ENCODE measurements at places on chromosomes 5 and 9.
A peak's percentile ranks its signal among the peaks of the same experiment; 100 is the strongest.

- DNase-seq: no peak
Observed at GRCh38 chr9:133839822-133840329, 101.7 kb upstream of the SARDH start.

DNA sequence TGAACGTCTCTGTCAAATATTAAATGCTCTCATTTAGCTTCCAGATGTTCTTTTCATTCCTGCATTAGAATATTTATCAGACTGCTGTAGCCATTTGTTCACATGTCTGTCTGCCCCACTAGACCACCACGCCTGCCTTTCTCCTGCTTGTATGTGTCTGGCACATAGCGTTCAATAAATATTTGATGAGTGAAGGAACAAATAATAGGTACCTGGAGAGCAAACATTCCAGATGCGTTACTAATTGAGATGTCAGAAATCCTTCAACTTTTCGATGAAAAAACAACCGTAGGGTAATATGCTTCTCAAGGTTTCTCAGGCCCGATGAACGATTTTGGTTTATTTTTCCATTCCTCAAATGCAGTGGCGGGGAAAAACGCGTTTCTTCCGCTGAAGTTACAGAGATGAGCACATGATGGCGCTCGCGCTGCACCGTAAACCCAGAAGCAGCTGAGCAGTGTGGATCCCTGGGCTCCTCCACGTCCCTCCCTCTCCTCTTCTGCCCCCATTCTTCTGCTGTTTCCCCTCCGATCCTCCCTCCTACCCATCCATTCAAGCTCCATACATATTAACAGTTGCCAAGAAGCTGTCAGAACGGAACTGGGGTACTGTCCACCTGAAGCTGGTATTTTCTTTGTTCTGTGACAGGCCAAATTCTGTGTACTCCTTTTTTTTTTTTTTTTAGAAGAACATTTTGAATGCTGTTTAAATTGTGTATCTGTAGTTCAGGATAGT is 245.4 kb downstream of the MPDZ start:
- DNase-seq: peak; percentile 64

GRCh38 chr9:31908891-31909480 is 475.5 kb upstream of the ACO1 start:
- DNase-seq: no peak

DNA sequence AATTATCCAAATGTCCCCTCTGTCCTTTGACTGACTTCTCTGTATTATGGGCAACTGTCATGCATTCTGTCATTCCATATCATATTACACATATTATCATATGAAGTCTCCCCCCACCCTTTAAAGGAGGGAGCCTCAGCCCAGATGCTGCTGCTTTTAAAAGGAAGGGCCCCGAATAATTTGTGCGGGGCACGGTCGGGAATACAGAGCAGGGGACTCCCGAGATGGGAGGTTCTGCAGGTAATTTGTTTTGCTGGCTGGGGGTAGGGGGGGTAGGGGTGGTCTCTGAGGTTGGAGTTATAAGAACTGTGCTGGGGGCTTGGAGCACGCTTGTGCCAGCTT is 10.1 kb upstream of the LHX2 start:
- no peak for DNase-seq

- DNase-seq: peak; percentile 87
Observed at GRCh38 chr9:98906273-98907040, 37.2 kb upstream of the COL15A1 start.

DNA sequence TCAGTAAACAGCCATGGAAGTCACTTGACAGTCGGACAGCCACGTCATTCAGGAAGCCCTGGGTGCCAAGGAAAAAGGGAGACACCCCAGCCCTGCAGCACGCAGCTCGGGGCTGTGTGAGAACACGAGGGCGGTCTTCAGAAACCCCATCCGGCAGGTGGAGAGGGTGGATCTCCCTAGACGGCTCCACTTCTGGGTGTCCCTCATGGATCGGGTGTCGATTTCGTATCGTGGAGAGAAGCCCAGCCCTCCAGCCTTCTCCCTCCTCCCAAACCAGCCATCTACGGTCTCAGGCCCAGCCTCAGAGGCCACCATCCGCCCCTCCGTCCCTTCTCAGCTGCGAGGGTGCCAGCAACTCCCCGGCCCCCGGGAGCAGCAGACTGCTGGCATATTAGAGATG is 65.5 kb upstream of the BARHL1 start:
- DNase-seq: no peak

DNA sequence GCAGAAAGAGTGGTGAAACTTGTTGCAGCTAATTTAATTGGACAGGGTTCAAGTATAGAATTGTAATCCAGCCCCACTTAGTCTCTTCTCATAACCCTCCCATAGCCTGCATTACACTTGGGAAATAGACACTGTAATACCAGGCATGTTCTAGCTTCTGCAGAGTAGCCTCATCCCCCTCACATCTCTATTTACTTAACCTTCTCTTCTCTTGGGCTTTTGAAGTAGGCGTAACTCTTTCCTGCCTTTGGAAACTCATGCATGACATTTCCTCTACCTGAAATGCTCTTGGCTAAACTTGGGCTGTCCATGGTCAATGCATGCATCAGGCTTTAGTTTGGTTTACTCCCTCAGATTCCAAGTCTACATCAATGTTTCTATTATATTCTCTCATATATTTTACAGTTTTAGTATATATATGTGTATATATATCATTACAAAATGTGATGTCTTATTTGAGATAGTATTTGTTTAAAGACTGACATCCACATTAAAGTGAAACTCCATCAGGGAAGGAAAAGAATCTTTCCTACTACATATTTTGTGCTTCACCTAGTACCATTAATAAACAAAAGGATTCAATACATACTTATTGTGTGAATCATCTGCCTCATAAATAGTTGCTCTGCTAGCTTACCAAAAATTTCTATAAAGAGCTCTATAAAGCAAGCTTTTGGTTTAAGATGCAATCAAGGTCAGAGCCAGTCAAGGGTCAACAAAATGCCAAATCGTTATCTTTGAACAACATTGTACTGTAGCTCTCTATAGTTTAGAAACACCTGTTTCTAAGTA is 1158.0 kb downstream of the MAT2B start:
- DNase-seq: peak; percentile 24

DNA sequence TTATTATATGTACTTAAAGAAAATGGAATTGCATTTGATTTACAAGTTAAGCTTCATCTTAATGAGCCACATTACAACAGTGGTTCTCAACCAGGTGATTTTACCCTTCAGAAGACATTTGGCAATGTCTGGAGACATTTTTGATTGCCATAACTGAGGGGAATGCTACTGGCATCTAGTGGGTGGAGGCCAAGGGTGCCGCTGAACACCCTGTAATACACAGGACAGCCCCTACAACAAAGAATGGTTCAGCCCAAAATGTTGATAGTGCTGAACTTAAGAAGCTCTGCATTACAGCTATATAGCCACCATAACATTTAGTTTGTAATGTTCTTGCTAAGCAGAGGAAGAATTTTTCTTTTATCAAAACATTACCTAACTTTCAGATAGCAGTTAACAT is 103.1 kb downstream of the PAM start:
- DNase-seq: peak; percentile 18

GRCh38 chr5:164577742-164578141 is 1072.3 kb downstream of the MAT2B start:
- DNase-seq: no peak

DNA sequence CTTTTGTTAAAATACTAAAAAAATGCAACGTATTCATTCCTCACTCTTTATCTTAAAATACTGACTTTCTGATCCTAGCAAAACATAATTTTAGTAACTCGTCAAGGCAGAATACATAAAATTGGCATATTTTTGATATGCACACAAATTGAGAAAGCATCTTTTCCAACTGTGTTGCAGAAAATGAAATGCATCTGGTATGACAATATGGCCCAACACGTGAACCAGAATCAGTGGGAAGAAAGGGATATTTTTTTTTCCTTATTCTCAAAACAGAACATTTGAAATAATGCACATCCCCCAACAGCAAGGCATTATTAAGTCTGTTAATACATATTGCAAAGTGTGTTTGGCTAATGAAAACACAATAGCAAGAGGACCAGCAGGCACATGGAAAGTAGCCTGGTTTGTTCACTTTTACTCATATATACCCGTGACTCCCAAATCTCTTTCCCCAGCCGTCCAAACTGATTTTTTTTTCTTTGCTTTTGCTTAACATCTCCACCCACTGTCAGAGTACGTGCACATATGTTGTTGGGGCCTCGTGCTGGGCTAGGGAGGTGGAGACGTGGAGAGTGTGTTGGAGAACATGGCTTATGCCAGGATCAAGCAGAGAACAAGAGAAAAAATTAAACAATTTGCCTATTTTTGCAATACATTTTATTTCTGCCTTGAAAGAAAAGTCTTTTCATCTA is 4.3 kb downstream of the MCTP1 start:
- DNase-seq: no peak

DNA sequence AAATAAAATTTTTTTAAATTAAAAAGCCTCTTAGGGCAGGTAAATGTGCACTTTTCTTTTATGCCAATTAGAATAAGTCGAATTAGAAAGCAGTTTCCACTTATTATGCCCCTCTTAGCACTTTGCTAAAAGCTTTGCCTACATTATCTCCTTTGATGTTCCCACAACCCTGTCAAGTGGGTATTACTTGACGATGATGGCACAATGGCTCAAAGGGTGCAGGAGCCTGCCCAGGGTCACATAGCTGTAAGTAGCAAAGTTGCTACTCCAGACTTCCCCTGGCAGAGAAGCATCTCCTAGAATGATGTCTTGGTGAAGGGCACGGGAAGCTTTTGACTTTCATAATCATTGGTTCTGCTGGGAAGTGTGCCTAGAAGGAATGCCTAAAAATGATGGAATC is 18.4 kb upstream of the IQGAP2 start:
- DNase-seq: no peak

DNA sequence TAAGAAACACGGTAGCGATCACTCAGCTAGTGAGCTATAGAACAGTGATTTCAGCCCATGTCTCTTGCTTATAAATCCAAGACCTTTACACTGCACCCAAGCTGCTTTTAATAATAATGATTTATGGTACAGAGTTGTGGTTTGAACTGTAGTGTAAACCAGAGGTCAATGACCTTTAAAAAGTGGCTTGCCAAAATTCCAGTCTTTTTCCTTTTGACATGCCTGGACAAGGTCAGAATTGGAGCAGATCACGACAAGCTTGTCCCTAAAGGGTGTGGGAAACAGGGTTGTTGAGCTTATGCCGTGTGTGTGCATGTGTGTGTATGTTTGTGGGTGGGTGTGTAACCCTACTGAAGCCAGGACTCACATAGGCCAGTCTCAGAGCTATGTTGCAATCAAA is 225.3 kb upstream of the CLINT1 start:
- DNase-seq: peak; percentile 42

- DNase-seq: no peak
Observed at GRCh38 chr5:333945-334344, 12.4 kb downstream of the AHRR start.

- no peak for DNase-seq
Observed at GRCh38 chr5:53556001-53556400, 4.4 kb upstream of the NDUFS4 start.

DNA sequence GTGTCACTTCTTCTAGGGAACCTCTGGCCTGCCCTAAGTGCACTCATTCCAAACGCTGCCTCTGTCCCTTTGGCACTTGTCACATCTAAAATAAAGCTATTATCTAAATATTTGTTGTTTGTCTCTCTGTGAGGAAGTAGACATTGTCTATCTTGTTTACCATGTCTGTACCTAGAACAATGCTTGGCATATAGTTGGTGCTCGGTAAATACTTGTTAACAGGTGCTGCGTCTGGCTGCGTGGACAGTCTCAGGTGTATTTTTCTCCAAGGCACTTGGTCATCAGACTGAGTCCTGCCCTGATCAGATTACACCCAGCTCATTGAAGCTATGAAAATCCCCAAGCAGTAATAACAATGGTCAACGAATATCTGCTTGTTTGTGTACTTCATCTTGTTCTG is 174.9 kb upstream of the SMIM23 start:
- no peak for DNase-seq

DNA sequence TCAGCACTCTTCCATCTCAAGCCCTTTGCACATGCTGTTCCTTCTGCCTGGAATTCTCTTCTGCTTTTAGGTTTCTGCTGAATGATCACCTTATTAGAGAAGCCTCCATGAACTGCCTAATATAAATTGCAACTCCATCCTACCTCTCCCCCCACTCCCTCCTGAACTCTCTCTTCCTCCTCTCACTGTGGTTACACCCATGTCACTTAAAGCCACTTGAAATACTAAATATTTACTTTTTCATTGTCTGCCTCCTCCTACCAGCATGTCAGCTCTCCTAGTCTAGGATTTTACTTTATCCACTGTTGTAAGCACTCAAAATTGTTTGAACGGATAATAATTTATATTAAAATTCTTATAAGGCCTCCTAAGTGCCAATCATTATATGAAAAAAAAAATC is 43.8 kb downstream of the ACTL7B start:
- no peak for DNase-seq

DNA sequence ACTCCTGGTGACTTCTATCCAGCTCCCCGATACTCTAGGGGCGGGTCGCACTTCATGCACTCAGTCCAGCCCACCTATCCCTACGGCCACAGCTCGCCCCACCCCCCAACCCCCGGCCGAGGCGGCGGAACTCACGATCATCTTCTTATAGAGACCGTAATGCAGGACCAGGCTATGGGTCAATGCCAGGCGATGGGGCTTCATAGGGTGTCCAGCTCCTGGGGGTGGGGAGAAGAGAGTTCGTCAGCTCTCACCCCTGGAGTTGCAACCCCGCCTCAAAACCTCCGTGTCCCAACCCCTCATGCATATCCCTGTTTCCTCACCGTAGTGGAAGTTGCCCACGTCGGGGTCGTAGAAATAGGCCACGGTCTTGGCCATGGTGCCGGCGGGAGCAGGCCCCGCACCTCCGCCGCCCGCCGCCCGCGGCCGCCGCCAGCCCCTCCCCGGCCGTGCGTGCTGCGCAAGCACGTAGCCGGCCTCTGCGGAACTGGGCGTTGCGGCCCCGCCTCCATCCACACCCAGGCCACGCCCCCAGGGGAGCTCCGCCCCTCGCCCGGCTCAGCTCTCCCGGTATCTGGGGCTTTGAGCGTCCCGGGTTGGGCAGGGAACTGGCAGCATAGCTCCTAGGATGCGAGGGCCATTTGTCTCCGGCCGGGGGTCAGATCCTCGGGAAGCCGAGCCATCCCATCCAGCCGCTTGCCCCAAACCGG is at the start of the genes HDAC3 and RELL2:
TSS of gene HDAC3 (minus strand) at position 437 of the 710 bp plus-strand sequence. CDS start at position 378, 59 bp downstream.
TSS of gene RELL2 (plus strand) at position 585 of the 710 bp plus-strand sequence. CDS start 1,229 bp downstream, outside the sequence.
- DNase-seq: peak; percentile 90

GRCh38 chr5:139315056-139315615 is 21.6 kb downstream of the MATR3 start:
- no peak for DNase-seq

- no peak for DNase-seq
Observed at GRCh38 chr5:1282131-1282992, 12.5 kb downstream of the TERT start.

DNA sequence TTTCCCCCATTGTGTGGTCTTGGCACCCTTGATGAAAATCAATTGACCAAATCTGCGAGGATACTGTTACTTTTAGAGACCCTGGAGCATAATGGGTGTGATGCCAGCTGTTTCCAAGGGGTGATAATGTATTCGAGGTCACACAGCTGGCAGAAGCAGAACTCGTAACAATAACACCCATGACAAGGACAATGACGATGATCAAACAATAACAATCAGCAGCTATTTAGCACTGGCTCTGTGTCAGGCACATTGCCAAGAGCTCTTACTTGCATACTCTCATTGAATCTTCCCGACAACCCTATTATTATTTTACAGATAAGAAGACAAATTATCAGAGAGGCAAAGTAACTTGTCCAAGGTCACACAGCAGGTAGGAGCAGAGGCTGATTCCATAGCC is 223.7 kb upstream of the MSX2 start:
- DNase-seq: no peak

GRCh38 chr5:156379206-156379605 is 52.2 kb downstream of the SGCD start:
- DNase-seq: peak; percentile 63

GRCh38 chr9:75851917-75852316 is 38.6 kb upstream of the PCSK5 start:
- no peak for DNase-seq

GRCh38 chr5:77394064-77394715 is 97.9 kb downstream of the WDR41 start:
- DNase-seq: no peak

Data from fibroblast of skin of right biceps (primary cell).